Activated CD8-positive, alpha-beta memory T cell treated with anti-CD3 and anti-CD28 coated beads, Interleukin-2, amount 10 ng/mL, durations not matched to agents 7 days and 5 days (primary cell): ENCODE measurements at places on chromosomes 3 and 15.

DNA sequence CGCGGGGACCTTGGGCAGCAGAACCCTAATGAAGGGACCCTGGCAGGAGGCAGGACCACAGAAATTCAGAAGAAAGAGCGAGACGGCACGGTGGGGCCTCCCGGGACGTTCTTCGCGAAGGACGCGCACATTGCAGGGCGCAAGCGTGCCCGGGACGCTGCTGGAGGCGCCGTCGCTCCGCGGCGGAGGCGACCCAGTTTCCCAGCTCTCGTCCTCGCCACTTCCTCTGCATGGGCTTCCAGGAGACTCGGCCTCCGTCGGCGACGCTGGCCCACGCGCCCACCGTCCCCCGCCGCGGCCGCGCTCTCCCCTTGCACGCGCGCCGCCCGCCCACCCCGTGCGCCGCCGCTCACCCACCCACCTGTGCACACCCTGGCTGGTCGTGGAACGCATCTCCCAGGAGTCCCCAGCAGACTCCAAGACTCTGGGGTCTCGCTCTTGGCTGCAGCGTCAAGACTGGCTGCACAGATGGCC lies 31.8 kb upstream of the SMAD3 start:
- peaks cover 14% of the 10 kb centered on the region for H3K27me3 ChIP-seq
- peak overlapping the region; percentile 21 for H3K4me3 ChIP-seq
- no peak overlapping the region for H3K27ac ChIP-seq
- peaks cover 17% of the 10 kb centered on the region for H3K4me1 ChIP-seq
- H3K36me3 ChIP-seq: no peaks in the 10 kb centered on the region

DNA sequence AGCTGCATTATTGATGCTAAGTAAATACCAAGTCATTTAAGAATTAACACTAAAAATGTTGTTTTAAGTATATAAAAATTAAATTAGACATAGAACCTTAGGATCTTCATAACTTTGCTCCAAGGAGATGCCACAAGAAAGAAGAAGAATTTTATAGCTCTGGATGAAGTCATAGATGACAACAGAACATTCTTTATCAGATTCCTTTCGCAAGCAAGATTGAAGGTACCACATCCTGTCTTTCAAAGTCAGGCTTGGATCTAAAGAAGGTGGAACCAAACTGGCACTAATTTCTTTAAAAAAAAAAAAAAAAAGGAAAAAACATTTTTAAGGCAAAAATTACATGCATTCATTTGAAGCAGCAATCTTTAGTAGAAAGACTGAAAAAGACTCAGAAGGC lies 62.5 kb downstream of the POLQ start:
- H3K36me3 ChIP-seq: peaks cover 43% of the 10 kb centered on the region
- no peaks in the 10 kb centered on the region for H3K27me3 ChIP-seq
- H3K4me3 ChIP-seq: no peak overlapping the region
- DNase-seq: no peak
- no peaks in the 10 kb centered on the region for H3K4me1 ChIP-seq
- H3K27ac ChIP-seq: no peak overlapping the region

DNA sequence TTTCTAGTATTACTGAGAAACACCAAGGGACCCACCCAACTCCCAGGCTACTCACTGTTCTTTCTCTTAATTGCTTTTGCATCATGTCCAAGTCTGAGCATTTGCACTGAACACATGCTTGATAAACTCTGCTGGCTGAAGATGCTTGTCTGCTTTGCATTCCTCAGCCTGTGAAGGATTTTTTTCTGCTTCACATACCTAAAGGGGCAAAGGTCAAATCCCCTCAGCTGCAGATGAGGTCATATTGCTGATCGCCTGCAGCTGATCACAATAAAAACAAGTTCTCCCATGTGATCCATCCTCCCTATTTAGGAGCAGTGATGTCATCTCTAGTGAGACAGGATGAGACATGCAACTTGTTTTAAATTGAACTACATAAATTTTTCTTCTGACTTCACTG lies 84.6 kb upstream of the DCBLD2 start:
- H3K36me3 ChIP-seq: no peaks in the 10 kb centered on the region
- peaks cover 2% of the 10 kb centered on the region for H3K4me1 ChIP-seq
- DNase-seq: no peak
- H3K27me3 ChIP-seq: peaks cover 4% of the 10 kb centered on the region
- no peak overlapping the region for H3K27ac ChIP-seq
- H3K4me3 ChIP-seq: no peak overlapping the region

- no peak overlapping the region for H3K4me3 ChIP-seq
- no peak for DNase-seq
- H3K27ac ChIP-seq: no peak overlapping the region
- H3K4me1 ChIP-seq: no peaks in the 10 kb centered on the region
- no peaks in the 10 kb centered on the region for H3K36me3 ChIP-seq
These were observed 81.2 kb upstream of the RAP2B start for GRCh38 chr3:153080778-153081240.

DNA sequence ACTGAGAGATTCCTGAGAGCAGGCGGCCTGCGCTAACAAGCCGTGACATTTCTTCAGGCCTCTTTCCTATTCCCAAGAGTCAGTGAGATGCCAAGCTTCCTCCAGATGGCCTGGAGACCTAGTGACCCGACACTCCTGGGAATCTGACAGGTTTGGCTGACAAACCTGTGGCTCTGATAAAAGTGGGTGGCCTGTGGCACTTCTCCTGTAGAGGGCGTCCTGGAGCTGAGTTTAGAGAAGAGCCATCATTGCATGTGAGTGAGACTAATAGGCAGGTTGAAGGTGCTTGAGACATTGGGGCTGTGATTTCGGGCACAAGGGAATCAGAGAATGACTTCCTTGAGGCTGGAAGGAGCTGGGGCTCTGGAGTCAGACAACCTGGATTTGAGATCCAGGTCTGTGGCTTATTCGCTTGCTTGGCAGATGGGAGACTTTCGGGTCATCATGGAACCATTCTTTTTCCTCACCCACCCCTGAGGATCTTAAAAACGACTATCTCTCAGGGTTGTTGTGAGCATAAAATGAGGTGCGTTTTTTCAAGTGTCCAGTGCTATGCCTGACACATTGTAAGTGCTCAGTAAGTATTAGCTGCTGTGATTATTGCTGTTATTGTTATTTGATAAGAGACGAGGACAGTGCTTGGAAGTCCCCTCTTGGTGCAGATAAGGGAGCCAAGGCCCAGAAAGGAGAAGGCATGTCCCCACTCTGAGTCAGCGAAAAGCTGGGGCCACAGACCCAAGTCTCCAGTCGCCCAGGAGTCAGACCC lies 77.2 kb downstream of the SCN10A start:
- H3K4me3 ChIP-seq: no peak overlapping the region
- no peaks in the 10 kb centered on the region for H3K4me1 ChIP-seq
- peaks cover 19% of the 10 kb centered on the region for H3K27me3 ChIP-seq

GRCh38 chr3:105195260-105195659 lies 171.4 kb upstream of the ALCAM start:
- no peak for DNase-seq
- H3K27ac ChIP-seq: no peak overlapping the region
- H3K4me3 ChIP-seq: no peak overlapping the region
- H3K4me1 ChIP-seq: no peaks in the 10 kb centered on the region
- no peaks in the 10 kb centered on the region for H3K36me3 ChIP-seq

GRCh38 chr3:186509423-186509822 lies 34.8 kb downstream of the CRYGS start:
- no peaks in the 10 kb centered on the region for H3K36me3 ChIP-seq
- no peak overlapping the region for H3K4me3 ChIP-seq
- H3K27me3 ChIP-seq: peaks cover 26% of the 10 kb centered on the region
- H3K27ac ChIP-seq: no peak overlapping the region

DNA sequence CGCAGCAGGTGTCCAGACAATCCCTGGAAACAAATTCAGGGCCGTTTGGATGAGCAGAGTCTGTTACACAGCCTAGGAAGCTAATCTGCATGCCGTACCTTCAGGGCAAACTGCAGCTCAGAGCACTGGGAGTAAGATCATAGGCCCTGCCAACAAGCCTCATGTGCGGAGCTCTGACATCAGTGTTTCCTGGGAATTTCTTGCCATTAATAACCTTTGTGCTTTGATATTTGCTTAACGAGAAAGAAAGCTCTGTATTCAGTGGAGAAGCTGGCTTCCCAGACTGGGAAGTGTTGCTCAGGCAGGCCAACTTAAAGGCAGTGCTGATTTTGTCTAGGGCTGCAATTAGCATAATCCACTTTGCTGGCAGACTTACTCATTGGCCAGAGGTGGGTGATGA lies 116.1 kb upstream of the KLHL25 start:
- no peak for DNase-seq
- no peak overlapping the region for H3K27ac ChIP-seq
- no peaks in the 10 kb centered on the region for H3K4me1 ChIP-seq
- H3K36me3 ChIP-seq: no peaks in the 10 kb centered on the region
- no peak overlapping the region for H3K4me3 ChIP-seq
- peaks cover 21% of the 10 kb centered on the region for H3K27me3 ChIP-seq

- no peaks in the 10 kb centered on the region for H3K36me3 ChIP-seq
- no peak for DNase-seq
- no peak overlapping the region for H3K4me3 ChIP-seq
- H3K27me3 ChIP-seq: peaks cover 2% of the 10 kb centered on the region
- no peak overlapping the region for H3K27ac ChIP-seq
- no peaks in the 10 kb centered on the region for H3K4me1 ChIP-seq
These were observed 154.0 kb upstream of the PRICKLE2 start for GRCh38 chr3:64379221-64379620.

DNA sequence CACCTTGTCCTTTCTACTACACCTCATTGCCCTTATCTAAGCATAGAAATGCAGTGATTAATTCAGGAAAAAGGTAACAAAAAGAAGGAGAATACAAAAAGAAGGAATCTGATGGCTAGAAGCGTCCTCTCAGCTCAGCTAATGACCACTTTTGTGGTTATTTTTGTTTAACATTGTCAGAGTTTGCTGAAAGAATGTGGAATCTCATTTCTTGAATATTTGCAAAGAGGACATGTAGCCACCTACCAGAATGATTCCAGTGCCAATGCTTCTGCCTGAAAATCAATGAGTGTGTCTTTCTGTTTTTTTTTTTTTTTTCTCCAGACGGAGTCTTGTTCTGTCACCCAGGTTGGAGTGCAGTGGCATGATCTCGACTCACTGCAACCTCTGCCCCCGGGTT lies 24.5 kb downstream of the NANOGP8 start:
- H3K36me3 ChIP-seq: no peaks in the 10 kb centered on the region
- no peak for DNase-seq
- H3K4me1 ChIP-seq: no peaks in the 10 kb centered on the region
- H3K27ac ChIP-seq: no peak overlapping the region

- no peaks in the 10 kb centered on the region for H3K27me3 ChIP-seq
- no peak for DNase-seq
- no peak overlapping the region for H3K27ac ChIP-seq
- H3K4me1 ChIP-seq: no peaks in the 10 kb centered on the region
These were observed 170.3 kb upstream of the SOX2 start for GRCh38 chr3:181541414-181541813.

DNA sequence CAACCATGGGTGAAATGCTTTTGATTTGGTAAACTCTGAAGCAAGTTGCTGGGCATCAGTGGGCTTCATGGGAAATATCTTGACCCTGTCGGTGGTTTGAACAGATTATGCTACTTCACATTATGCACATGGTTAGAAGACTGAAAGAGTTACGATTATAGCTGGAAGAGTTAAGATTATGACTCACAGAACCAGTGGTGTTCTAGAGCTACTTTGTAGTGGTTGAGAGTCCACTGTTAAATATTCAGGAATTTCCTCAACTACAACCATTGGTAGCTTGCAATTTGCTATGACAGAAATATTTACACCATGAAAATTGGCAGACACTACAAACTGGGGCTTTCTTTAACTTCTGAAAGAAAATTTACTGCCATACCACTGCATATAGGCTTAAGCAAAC lies 99.3 kb downstream of the GADL1 start:
- no peaks in the 10 kb centered on the region for H3K36me3 ChIP-seq
- no peaks in the 10 kb centered on the region for H3K4me1 ChIP-seq
- H3K27me3 ChIP-seq: peaks cover 9% of the 10 kb centered on the region
- H3K4me3 ChIP-seq: no peak overlapping the region
